ENCODE measurements at places on chromosomes 4 and X. TPM values are rescaled to one million over a fixed set of nuclear protein-coding genes. Genes with fewer than 3 reads are reported as not detected.
A peak's percentile ranks its signal among the peaks of the same experiment; 100 is the strongest.

TLR7 gene
- under 0.01 TPM for total RNA-seq

DUSP9 gene
- total RNA-seq = under 0.01 TPM

CLNK gene
- not detected for total RNA-seq

GRCh38 chr4:95548738-95549245 is at the start of gene UNC5C:
Gene UNC5C (minus strand): TSS chr4:95548973.
- DNase-seq = peak; percentile 91

GRCh38 chr4:142243255-142243654 is 602.8 kb downstream of the INPP4B start:
- no peak for DNase-seq

DNA sequence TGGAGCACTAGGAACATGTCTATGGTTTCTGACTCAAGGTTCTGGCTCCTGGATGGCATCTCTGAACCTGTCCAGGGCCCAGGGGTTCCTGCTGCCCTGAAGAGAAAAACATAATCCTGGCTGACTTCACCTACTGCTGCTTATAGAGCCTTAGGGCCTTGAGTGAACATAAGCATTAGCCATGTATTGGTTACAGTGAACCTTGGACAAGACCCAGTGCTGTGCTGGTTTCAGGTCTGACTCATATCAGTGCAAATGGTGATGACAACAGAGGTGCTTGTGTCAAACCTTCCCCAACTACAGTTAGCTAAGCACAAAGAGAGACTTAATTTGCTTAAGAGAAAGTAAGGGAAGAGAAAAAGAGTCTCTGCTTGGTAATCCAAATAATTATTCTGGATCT is 1047.2 kb downstream of the GLUD2 start:
- no peak for DNase-seq

DNA sequence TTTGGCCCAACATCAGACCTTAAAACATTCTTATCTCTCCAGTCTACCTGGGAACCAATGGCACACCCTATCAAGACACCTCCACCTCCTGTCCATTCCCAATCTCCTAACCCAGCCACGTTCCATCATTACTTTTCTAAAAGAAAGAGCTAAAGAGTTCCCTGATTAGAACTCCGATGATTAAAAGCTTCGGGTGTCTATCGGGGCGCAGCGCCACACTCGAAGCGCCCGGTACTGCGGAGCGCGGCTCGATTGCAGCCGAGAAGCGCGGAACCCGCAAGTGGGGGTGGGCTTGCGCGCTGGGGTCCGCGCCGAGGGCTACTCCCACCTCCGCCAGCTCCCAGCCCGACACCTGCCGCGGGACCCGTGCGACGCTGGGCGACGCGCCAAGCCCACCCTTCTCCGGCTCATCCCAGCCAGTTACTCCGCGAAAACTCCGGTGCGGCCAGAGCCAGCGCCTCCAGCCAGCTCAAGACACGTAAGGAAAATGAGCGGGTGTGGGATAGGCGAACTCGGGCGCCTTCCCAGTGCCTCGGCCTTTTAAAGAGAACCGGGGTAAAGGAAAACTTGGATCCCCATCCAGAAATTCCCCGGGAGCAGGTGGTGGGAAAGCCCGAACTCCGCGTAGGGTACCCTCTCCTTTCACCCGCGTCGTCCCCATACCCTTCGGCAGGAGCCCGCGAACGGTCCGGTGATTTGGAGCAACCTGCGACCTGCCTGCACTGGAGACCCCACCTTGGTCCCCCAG is 593 bp downstream of the NPY1R start:
- peak; percentile 73 for DNase-seq

DNA sequence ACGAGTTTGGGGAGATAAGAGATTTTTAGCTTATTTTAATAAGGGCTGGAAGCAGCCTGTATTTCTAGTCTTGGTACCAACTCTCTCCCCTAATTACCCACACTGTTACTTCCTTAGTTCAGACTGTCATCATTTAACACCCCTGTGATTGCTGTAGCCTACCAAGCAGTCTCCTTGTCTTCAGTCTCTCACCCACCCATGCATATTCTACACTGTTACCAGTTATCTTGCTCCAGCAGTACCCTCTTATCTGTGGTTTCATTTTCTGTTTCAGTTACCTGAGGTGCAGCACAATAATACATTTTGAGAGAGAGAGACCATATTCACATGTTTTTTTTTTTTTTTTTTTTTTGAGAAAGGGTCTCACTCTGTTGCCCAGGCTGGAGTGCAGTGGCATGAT is 80.2 kb downstream of the DIAPH2 start:
- no peak for DNase-seq

DNA sequence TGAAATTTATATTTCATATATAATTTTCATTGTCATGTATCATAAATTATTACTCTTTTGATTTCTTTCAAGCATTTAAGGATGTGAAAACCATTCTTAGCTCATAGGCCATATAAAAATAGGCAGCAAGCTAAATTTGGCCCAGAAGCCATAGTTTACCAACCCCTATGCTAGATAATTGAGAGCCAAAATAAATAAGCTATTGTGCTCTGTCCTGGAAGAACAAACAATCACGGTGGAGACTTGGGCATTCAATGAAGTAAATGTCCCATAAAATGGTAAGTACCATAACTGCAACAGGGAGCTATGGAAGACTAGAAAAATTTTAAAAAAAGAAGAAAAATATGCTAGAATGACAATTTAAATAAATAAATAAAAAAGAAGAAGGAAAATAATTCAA is 60.9 kb upstream of the PACRGL start:
- DNase-seq = no peak

GRCh38 chr4:17726911-17727310 is 54.5 kb downstream of the FAM184B start:
- no peak for DNase-seq

GRCh38 chrX:48465336-48465933 is 4.6 kb downstream of the SLC38A5 start:
- peak; percentile 93 for DNase-seq

GRCh38 chr4:57077550-57078343 is 32.4 kb downstream of the IGFBP7 start:
- DNase-seq = peak; percentile 18

GRCh38 chr4:7060346-7061150 is 7.3 kb downstream of the GRPEL1 start:
- peak; percentile 55 for DNase-seq

DNA sequence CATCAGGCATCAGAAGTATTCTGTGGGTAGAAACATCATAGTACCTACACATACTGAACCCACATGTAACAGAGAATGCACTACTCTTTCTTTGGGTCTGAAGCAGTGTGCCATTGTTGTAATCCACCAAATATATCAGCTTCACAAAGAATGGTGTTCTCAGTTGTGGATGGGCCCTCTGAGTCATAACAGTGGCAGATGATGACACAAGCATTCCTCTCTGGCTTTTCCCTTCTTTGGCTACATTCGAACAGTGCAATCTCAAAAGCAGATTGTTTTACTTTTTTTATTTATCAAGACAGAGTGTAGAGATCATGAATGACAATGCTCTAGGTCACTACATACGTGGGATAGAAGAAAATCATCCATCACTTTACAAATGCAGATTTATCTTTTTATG is 247.2 kb upstream of the EPHA5 start:
- no peak for DNase-seq
